ENCODE measurements at places on chromosomes 6 and 20.

GRCh38 chr20:47272893-47273590 is 83.5 kb downstream of the ZMYND8 start:
- no peak for DNase-seq

DNA sequence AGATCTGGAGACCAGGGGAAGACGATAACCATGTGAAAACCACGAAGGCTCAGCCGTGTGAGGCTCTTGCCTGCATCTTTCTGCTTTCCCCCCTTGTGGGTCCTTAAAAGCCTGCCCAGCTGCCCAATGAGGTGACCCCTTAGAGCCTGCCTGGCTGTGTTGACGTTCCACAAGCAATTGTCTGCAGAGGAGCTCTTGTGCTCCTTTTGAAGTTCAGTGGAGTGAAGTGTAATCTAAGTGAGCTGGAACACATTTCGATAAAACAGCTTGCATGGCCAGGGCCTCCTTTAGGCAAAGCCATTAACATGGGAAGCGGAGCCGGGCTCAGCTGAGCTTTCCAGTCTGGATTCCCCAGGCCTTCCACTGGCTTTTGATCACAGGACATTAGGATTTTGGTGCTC is 27.3 kb upstream of the TCP11 start:
- DNase-seq, result no peak

GRCh38 chr20:59471653-59472421 is 132.5 kb upstream of the PHACTR3 start:
- no peak for DNase-seq

DNA sequence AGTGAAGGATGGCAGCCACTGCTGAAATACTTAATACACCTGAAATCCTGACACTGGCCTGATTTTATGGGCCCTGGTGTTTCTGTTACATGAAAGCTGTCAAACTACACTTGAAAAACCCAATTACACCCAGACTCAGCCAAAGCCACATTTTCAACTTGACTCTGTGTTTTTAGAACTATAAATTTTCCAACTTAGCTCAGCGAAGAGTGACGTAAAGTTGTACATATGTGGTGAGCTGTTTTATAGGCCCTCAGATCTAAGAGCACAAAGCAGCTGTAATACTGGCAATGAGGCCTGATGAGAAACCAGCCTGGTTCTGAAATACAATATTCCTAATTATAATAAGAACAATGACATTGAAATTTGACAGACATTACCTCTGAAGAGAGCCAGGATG is 18.6 kb downstream of the SCML4 start:
- DNase-seq, result no peak

- DNase-seq, result no peak
Observed at GRCh38 chr6:143556529-143556928, 45.0 kb upstream of the FUCA2 start.

- DNase-seq, result no peak
Observed at GRCh38 chr6:42316981-42317380, 99.3 kb upstream of the MRPS10 start.

GRCh38 chr6:134172706-134173365 is 120.4 kb upstream of the SLC2A12 start:
- no peak for DNase-seq

DNA sequence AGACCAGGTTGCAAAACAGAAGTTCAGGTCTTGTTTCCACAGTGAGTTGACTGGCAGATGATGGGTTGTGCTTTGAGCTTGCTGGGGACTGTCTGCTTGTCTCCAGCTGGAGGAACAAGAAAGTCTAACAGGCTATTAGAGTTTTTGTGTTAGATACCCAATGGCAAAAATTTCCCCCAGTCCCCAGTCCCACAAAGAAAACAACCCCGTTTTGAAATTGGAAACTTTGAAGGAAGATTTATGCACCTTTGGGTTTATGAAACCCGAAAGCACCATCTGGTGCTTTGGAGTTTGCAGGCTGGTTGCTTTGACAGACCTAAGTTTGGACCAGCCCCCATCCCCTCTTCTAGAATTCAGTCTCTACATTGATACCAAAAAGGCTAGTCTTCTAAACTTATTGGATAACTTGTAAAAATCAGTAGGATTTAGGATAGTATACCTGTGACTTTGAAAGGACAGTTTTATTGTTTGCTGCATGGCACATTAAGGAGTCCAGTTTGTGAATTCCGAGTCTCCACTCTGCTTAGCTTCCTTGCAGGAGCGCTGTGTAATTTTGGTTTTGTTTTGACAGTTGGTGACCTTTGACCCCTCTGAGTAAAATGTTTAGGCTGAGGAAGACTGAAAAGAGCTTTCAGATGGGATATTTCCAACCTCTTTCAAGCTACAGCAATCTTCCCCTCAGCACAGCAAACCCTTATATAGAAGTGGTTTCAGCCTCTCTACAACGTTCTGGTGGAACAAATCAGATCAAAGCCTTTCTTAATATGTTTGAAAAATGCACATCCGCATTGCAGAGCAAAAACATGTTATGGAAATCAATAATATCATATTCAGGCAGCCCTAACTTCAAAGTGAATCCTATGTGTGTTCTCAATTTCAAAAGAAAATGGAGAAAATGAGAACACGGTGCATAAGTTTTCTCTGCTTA is 25.5 kb upstream of the PRL start:
- no peak for DNase-seq

GRCh38 chr6:126665551-126665950 is 325.6 kb downstream of the CENPW start:
- no peak for DNase-seq

GRCh38 chr20:40706977-40707582 is 18.0 kb upstream of the MAFB start:
- DNase-seq, result no peak

- DNase-seq, result no peak
Observed at GRCh38 chr6:13425270-13425873, 62.0 kb downstream of the GFOD1 start.

GRCh38 chr6:157808405-157808950 is 14.6 kb upstream of the SNX9 start:
- no peak for DNase-seq

DNA sequence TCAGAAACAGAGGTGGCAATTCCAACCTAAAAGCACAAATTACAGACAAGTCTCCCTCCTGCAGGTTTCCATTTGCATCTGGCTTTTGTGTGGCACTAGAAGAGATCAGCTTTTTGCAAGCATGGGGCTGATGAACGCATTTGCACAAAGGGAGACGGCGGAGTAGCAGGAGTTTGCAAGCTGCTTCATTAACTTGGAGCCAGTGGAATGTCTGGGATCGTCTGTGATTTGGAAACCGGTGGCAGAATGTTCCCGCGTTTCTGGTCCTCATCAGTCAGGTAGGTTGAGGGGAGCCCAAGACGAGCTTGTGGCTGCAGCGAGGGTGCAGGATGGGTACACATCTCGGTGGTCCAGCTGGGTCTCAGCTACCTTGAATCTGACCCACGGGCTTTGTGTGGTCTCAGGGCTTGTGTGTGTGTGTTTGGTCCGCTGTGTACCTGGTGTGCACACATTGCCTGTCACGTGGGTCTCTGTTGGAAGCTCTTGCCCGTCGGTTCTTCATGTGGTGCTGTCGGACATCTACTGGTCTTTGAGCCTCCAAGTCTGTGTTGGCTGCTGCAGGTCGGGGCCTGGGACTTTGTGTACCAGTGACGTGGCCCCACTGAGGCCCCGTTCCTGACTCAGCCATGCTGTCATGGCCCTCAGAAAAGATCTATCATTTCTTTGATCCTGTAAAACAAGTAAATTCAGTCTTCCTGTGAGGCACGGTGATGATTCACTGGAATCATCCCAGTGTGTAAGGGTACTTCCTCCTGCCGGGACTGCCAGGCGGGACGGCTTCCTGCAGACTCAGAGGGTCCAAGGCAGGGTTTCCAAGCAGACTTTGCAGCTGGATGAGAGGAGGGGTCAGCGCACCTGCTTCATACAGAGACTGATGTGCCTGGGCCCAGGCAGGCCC is 12.4 kb upstream of the MYT1 start:
- DNase-seq, result no peak

DNA sequence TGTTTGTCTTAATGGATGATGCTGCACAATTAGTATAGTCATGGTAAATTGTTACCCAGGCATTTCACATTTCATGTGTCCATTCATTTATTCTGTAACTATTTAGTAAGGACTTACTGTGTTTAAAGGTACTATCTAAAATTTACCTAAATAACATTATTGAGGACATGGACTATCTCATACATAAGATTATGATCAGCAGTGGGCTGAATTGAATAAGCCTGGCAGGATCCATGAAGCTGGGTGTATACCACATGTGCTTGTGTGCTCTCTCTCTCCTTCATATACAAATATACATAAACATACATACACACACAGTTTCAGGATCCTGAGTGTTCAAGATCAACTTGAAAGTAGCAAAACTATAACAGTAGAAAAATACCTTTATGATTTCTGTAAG is 595.4 kb downstream of the EPM2A start:
- DNase-seq, result no peak

DNA sequence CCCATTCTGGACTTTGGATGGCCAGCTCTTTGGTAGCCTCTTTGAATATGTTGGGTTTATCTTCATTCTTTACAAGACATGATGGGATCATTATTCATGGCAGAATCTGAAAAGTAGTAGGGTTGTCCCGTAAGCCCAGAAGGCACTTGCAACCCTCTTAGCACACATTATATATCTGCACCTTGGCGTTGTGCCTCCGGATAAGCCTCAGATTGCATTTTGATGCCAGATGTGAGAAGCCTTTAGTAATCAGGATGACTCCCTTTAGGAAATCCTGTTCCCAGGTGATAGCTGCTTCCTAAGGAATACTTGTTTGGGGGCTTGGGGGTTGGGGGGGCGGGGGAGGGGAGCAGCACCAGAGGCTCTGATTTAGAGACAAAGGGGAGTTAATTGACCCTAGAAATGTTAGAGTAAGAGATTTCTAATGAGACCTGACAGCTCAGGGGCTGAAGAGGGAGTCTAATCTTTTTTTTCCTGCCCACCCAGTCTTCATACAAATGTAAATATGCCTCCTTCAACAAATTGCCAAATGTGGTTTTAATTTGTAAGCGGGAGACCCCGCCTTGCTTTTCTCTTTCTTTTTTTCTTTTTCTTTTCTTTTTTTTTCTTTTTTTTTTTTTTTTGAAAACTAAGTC is 55.1 kb downstream of the JAG1 start:
- DNase-seq, result no peak

GRCh38 chr20:14643556-14643955 is 306.1 kb upstream of the FLRT3 start:
- no peak for DNase-seq

DNA sequence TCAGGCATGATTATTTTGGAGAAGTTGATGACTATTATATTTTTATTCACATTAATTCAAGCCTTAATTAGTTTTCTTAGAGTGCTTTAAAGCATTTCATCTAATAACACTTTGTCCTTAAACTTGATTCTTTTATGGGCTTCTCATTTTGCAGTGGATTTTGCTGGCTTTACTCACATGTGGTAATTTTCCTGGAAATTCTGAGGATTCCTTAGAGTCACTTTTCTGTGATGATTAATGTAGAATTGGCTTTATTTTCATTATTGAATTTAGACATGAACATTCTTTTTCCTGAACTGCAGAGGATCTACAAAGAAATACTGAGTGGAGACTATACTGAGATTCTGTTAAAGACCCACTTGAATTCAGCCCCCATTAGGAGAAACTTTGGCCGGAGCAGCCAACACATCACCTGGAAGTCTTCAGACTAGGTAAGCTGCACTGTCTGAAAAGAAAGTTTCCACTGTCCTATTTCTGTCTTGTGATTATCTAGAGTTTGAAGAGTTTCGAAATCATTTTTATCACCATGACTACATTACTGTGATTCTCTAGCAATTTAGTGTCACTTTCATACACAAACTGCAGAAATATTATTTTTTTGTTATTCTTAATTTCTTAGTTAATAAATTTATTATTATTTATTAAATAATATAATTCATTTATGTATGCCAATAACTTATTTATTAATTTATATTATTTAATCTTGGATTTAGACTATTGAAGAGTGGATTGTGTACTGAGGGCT is 1.9 kb downstream of the RFPL4B start:
- DNase-seq, result no peak

Measured in cortex of kidney (tissue), 1 donor.